ENCODE measurements at places on chromosomes 4 and X.
A peak's percentile ranks its signal among the peaks of the same experiment; 100 is the strongest.

GRCh38 chr4:145420595-145421214 is 60.9 kb upstream of the SMAD1 start:
- DNase-seq, result no peak

- DNase-seq, result peak; percentile 34
These were observed 12.6 kb downstream of the ELF4 start for GRCh38 chrX:130097507-130098209.

GRCh38 chrX:79719568-79720231 is 294.9 kb upstream of the TBX22 start:
- DNase-seq, result no peak

- no peak for DNase-seq
These were observed 14.1 kb downstream of the SRPX start for GRCh38 chrX:38206542-38206941.

- DNase-seq, result no peak
These were observed 3.2 kb downstream of the KLHL2 start for GRCh38 chr4:165210566-165210965.

DNA sequence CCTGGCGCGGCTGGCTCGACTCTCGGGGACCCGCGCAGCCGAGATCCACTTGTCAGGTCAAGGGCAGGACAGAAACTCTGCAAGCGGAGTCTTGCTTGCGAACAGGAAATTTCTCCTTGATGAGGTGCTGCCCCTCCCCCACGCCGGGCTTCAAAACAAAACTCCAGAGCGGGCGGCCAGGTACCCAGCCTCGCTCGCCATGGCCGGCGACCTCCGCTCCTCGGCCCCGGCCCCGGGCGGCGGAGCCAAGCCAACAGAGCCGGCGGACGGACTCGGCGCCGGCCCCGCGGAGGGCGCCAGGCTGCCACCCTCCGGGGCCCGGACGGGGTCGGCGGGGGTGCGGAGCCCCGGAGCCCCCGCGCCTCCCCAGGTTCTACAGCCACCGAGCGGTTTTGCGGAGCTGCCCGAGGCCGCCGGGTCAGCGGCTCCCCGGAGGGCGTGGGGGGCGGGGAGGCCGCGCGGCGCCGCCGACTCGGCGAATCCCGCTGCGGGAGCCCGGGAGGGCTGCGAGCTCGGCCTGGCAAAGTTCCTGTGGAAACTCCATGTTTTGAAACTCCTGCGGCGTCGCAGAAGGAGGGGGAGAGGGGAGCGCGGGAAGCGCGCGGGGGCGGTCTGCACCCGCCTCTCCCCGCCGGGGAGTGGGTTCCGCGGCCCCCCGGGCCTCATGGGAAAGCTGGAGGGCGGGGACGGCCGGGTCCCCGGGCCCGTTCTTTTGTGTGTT is 11.7 kb upstream of the BCOR start:
- DNase-seq, result no peak
